ENCODE measurements at places on chromosomes 7 and 10. TPM values are rescaled to one million over a fixed set of nuclear protein-coding genes. Genes with fewer than 3 reads are reported as not detected.
A peak's percentile ranks its signal among the peaks of the same experiment; 100 is the strongest.

GRCh38 chr7:1770331-1770730 is 100.3 kb downstream of the ELFN1 start:
- DNase-seq, result no peak

DNA sequence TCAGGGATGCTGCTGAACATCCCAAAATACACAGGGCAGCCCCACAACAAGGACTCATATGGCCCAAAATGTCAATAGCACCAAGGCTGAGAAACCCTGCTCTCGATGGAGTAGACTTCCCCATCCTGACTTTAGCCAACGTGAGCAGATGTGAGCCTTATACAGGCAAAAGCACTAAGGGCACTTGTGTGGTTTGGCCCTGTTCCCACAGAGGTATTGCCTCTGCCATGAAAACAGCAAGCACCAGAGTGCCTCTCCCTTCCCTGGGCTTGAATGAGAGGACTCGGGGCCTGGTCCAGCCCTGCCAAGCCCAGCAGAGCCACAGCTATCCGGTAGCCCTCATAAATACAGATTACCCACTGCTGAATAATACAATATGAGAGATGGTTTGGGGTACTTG is 47.5 kb downstream of the ACSM6 start:
- DNase-seq, result no peak

DNA sequence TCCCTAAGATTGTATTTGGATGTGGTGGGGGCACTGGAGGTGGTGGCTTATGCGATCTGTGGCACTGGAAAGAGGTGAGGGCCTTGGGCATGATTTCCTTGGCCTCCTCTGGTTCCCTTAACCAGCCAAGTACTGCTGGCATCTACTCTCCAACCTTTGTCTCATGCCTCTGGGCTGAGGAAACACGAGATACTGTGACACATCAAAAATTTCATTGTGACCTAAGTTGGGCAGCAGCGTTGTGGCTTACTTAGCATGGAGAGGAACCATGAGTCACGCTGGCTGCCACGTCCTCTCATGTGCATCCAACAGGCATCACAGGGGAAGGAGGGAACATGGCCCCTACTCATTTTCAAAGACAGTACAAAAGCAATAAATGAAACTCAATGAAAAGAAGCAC is 29.7 kb upstream of the GSDME start:
- no peak for DNase-seq

GSTO2 gene
- 7.9 TPM for polyA plus RNA-seq

SPRN gene
- not detected for polyA plus RNA-seq

DNA sequence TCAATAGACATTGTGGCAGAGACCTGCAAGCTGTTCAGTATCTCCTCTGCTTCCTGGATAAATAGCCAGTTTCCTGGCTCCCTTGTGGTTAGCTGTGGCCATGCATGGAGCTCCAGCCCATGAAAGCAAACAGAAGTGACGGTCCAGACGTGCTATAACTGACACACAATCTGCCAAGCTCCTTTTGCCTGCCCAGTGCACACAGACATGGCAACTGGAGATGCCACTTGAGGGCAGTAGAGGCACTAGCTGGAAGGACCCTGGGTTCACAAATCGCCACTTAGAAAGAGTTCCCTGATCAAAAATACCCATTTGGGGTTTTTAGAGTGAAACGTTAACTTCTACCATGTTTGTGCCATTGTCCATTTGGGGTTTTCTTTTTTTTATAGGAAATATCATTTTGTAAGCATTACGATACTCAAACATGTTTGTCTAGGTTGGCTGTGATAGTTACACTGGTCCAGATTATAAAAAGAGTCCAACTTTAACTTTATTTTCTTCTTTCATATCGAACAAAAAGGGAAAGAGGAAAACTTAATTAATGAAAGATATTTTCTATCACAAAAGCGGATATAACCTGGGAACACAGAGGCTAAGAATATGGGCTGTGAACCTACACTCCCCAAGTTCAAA is 31.3 kb downstream of the KIN start:
- peak; percentile 41 for DNase-seq

DNA sequence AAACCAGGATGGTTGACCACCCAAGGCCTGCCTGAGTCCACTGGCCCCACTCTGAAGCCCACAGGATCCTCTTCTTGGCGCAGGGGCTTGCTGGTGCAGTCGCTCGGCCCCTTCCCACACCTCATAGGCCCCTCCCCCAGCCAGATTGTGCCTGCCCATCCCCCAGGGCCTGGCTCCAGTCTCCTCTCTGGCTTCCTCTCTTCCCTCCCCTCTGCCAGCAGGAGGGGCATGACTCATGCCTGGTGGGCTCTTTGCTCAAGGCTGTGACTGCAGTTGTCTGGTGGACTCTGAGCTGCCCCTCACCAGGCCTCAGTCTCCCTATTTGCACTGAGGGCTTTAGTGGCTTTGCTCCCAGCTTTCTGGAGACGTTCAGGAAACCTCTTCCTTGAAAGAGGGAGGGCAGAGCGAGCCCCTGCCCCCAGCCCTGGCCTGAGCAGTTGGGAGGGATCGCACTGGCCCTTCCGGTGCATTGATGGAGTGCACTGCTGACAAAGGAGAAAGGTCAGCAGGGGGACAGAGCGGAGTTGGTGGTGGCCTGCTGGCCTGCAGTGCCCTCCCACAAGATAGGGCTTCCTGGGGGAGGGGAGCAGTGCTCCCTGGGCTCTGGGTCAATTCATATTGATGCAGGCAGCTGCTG is 60.7 kb downstream of the ZMIZ1 start:
- peak; percentile 45 for DNase-seq

GRCh38 chr10:70441161-70441894 is at the start of gene NODAL:
TSS of gene NODAL (minus strand) at chr10:70441681. CDS start at chr10:70441667, 14 bp downstream.
- DNase-seq, result no peak

DNA sequence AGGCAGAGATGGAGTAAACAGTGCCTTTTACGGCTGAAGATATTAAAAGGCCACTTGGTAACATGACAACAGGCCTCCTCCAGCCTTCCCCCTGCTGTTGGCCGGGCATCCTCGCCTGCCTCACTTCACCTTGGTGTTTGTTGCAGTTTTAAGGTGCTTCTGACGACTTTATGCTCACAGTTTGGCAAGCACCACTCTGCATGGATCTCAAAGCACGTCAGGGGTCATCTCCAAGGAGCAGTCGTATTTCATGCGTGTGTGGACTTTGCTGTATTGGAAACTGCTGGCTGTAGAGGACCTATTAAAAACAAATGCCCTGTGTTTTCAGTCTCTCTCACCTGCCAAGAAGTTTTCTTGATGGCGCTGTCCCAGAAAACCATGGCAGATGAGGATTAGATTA is 483.1 kb downstream of the RPS24 start:
- DNase-seq, result no peak
